NT2/D1 (cell line): ENCODE measurements at places on chromosomes 4 and X.

DNA sequence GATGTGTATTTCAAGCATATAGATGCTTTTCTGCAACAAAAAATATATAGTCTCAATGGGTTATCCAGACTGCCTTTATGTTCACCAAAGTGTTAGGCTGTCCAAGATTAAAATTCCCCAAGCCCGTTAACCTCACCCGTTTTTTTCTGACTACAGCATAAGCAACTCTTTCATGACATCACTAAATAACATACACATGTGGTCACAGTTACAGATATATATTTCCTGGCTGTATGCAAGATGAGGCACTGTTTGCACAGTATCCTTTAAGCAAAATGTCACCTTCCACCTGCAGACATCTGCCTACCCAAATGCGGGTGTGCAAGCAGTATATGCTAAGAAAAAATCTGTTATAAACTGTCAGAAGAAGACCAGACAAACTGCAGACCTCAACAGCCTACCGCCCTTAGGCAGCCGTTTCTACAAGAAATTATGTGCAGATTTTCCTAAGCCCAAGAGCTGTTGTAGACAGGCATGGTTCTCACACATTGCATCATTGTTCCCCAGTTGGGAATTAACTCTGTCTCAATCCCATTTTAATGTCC is 183.1 kb upstream of the MXRA5 start:
- DNase-seq = no peak

DNA sequence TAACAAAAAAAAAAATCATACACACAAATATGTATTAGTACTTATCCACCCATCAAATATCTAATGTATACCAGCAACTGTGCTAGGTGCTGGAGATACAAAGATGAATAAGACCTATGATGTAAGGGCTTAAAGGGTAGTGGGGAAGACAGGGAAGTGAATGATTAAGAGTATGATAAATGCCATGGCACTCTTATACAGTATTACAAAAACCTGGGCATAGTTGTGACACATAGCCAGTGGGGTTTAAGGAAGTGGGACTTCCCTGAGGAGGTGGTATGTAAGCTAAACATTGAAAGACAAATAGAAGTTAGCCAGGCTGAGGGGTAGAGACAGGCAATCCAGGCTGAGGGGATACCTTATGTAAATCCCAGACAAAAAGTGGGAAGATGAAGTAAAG is 23.5 kb downstream of the CHM start:
- no peak for DNase-seq

GRCh38 chrX:110665223-110666002 is 130.2 kb downstream of the CHRDL1 start:
- peak; percentile 47 for DNase-seq

DNA sequence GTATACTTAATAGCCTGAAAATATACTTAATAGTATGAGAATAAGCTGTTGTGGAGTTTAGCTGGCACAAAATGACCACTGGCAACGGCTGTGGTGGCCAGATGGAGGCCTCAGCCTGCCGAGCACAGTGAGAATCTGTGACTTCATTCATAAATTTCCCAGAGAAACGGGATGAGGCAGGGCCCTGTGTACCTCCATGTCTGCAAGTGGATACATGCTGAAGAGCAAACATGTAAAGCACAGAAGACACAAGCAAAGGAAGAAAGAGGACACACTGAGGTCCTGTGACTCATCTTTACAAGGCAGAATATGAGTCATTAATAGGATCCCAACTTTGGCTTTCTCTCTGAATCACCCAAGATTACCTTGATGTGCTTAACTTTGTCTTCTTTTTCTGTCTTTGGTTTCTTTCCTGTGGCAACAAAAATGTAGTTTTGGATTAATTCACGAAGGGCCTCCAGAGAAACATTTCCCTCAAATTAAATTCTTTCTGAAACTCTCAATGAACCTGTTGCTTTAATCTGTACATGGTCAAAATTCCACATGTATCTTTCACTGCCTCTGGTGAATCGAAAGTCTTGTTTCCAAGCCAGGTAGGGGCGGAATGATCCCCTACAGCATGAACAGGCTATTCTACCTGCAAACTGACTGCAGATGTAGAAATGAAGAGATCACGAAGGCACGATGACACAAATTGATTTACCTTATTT is 56.4 kb downstream of the IRF2 start:
- DNase-seq = no peak

DNA sequence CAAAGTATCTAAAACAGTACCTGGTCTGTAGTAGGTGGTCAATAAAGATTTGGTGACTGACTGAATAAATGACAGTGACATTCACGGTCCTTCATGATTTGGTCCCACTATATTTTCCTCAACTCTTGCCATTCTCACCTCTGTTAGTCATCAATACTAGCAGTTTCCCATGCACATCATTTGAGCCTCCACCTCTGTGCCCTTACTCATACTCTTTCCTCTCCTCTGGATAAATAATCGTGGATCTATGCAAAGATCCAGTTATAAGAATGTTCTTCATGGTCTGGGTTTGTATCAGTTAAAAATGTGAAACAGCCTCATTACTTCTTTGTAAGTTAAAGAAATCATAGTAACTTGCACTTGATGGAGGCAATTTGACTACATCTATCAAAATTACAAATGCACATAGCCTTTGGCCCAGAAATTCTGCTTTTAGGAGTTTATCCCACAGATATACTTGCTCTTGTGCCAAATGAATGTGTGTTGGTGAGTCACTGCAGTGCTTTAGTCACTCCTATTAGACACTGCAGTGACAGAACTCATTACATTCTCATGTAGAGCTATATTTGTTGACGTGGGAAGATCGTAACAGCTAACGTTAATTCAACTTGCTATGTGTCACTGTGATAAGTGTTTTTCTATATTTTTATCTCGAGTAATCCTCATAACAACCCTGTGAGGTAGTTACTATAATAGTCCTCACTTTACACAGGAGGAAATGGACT is 121.9 kb upstream of the SMIM10 start:
- DNase-seq = no peak

- no peak for DNase-seq
Measured at GRCh38 chr4:83405844-83406816, 49.5 kb downstream of the HELQ start.

DNA sequence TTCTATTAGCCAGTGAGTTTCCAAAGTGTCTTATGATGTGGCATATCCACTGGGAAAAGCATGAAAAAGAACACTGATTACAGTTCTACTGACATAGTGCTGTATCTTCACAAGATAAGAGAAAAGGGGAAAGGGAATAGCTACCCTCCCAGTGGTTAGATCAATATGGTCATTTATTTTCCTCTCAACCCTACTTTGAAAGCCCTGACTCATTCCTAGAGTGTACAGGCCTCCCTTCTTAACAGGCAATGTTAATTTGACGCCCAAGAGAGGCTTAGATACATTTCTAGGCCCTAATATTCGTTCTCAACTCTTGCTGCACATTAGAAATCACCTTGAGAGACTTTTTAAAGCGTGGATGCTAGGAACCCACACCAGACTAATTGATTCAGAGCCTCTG is 20.4 kb upstream of the BRS3 start:
- DNase-seq = no peak

DNA sequence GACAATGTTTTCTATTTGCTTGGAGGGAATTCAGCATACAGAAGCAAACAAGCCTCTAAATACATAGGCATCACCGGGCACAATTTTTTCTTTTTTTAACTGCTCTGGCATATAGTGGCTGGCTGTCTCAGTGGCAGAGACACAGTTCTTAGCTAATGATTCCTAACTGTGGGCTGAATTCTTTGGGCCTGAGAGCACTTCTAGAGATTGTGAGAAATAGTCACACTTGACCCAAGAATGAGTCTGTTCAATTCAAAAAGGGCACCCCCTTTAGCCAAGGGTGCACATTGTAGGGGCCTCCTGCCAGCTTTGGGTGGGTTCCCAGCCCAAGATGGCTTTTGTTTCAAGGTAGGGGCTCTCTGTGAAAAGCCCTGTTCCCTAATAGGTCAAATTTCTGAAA is 345.7 kb downstream of the ARHGAP10 start:
- DNase-seq = no peak

- no peak for DNase-seq
Measured at GRCh38 chrX:71420686-71421085, 54.5 kb downstream of the TAF1 start.

- no peak for DNase-seq
Measured at GRCh38 chr4:138510053-138510452, 267.9 kb upstream of the SLC7A11 start.

GRCh38 chrX:31070057-31070468 is 1.8 kb downstream of the FTHL17 start:
- DNase-seq = no peak

- DNase-seq = peak; percentile 77
Measured at GRCh38 chrX:112536544-112536943, 143.2 kb downstream of the LHFPL1 start.

GRCh38 chr4:132180020-132180427 is 969.1 kb upstream of the PCDH10 start:
- no peak for DNase-seq

DNA sequence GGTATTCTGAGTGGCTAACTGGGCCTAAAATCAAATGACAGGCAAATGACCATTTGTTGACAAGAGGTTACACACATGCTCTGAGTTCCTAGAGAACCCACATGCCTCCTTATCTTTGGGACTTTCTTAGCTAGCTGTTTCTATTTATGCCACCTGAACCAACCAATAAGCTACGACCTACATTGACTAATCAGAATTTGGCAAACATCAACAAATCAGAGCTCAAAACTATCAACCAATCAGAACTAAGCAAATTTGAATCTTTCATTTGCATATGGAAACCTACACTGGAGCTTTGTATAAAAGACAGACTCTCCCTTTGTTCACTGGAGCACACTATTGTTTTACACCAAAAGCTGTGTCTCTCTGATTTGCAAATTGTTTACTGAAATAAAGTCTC is 192.0 kb downstream of the CXXC4 start:
- no peak for DNase-seq

DNA sequence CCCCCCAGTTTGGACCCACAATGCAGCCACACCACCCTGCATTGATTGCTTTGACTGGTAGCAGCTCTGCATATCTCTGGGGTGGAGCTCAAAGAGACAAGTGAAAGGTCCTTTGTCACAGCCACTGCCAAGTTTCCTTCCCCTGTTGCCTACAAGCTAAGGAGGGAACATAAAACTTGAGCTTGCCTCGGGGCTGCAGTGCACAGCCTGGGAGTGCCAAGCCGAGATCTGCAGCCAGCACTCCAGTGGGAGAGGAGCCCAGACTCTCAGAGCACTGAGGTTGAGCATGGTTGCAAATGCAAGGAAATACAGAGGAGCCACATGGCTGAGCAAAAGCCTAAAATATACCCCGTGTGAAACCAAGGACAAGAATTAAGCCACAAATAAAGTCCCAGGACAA is 142.2 kb downstream of the DKK2 start:
- DNase-seq = no peak

GRCh38 chrX:149984411-149984810 is 46.1 kb upstream of the EOLA2 start:
- DNase-seq = no peak

- DNase-seq = no peak
Measured at GRCh38 chrX:109362101-109362500, 119.8 kb downstream of the GUCY2F start.

- DNase-seq = no peak
Measured at GRCh38 chr4:42123071-42123644, 29.3 kb downstream of the BEND4 start.

- no peak for DNase-seq
Measured at GRCh38 chr4:147157860-147158701, 212.4 kb upstream of the TTC29 start.

- DNase-seq = no peak
Measured at GRCh38 chr4:120765260-120765680, 157.3 kb downstream of the PRDM5 start.

DNA sequence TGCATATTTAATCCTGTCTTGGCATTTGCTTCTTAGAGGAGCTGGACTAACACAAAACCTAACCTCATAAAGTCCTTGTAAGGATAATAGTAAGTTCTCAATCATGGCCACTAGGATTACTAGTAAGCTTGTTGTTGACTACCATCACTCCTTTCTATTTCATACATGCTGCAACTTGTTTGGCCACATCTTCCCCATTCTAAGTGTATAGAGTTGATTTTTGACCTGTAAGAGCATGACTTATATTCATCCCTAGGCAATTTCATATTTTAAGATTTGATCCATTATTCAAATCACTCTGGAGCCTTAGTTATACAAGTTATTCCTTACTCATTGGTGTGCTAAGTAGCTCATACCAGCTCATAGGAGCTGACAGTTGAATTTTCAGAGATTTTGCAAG is 109.4 kb downstream of the EFHC2 start:
- DNase-seq = no peak
